ENCODE measurements at places on chromosomes 6 and 20. TPM values are rescaled to one million over a fixed set of nuclear protein-coding genes. Genes with fewer than 3 reads are reported as not detected.

DNA sequence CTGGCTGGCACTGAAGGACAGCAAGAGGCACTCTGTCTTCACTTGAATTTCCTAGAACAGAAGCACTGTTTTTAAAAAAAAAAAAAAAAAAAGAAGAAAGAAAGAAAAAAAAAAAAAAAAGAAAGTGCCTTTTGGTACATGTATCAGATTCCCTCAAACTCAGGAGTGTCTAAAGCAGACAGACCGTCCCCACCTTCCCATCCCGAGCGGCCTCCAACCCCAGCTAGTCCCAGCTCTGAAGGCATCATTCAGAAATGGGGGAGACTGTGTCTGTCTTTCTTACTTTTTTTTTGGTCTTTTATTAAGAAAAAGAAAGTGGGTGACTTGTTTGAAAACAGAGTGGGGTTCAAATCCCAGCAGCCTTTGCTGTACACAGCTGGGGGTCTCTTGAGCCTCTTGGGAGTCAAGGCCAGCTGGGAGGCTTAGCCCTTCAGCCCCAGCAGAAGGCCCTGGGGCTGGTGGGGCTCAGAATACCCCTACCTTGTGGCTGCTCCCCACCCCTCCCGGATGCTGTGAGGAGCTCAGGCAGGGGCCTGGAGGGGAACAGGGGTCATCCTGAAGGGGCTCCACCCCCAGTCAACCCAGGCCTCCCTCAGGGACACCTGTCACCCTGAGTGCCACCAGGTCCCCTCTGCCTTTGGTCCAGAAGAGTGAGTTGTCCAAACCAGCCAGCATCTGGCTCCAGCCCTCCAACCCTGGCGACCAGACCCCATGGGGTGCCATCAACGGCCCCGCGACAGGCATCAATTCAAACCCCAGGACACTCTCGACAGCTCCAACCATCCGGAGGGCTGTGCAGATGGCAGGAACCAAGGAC, 128.3 kb downstream of the TAF4 start:
- no peak for DNase-seq
- H3K27me3 ChIP-seq: no peaks in the 10 kb centered on the region
- H3K4me1 ChIP-seq: no peaks in the 10 kb centered on the region
- H3K27ac ChIP-seq: no peak overlapping the region

The SIRPD gene
- total RNA-seq: not detected

The RIMS1 gene
- total RNA-seq: 3.3 TPM

GRCh38 chr20:35886537-35886936, 67.8 kb downstream of the SCAND1 start:
- H3K4me1 ChIP-seq: peaks cover 18% of the 10 kb centered on the region
- no peaks in the 10 kb centered on the region for H3K36me3 ChIP-seq
- no peak overlapping the region for H3K27ac ChIP-seq
- DNase-seq: no peak

The SLC16A10 gene
- total RNA-seq: 1.3 TPM

GRCh38 chr6:159646116-159646515, 46.9 kb downstream of the SOD2 start:
- H3K4me1 ChIP-seq: no peaks in the 10 kb centered on the region
- H3K4me3 ChIP-seq: no peak overlapping the region
- no peaks in the 10 kb centered on the region for H3K36me3 ChIP-seq
- no peak overlapping the region for H3K27ac ChIP-seq

The KCNK17 gene
- not detected for total RNA-seq

The FBXL4 gene
- total RNA-seq: 23.9 TPM

DNA sequence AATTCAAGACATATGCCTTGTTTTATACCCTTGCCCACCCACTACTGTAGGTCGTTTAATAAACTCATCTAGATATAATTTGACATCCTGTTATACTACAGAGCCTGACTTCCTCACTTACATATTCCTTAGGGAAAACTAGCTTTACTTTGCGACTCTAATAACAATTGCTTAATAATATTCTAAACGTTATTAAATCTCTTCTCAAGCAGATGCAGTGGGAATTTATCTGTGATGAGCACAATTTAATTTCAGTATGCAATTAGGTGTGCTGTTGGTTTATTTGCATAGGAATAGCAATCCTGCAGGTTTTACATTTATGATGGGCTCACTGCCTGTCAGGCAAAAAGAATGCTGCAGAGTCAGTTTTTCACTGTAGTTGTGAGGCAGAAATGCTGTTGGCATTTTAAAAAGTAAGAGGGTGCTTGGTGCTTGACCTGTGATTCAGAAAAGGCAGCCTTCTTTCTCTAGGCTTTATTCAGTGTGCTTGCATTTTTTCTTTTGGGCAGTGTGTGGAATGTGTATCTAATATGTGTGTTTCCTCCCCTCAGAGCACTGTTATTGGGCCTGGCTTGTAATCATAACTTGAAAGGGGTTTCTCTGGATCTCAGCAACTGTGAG, 152.3 kb upstream of the SCGN start:
- no peak for DNase-seq
- no peaks in the 10 kb centered on the region for H3K27me3 ChIP-seq
- no peak overlapping the region for H3K27ac ChIP-seq
- H3K36me3 ChIP-seq: no peaks in the 10 kb centered on the region
- H3K4me3 ChIP-seq: no peak overlapping the region

Data from tibial nerve (tissue), 4 donors.